Activated gamma-delta T cell treated with Interleukin-2 at 50 U/mL for 16 hours (primary cell): ENCODE measurements at places on chromosomes 12 and 14.
A peak's percentile ranks its signal among the peaks of the same experiment; 100 is the strongest.

GRCh38 chr12:27014085-27014858 is at the start of gene TM7SF3:
TM7SF3 (minus strand) TSS chr12:27014384; CDS start chr12:27014168, 216 bp downstream.
- DNase-seq: peak; percentile 94

DNA sequence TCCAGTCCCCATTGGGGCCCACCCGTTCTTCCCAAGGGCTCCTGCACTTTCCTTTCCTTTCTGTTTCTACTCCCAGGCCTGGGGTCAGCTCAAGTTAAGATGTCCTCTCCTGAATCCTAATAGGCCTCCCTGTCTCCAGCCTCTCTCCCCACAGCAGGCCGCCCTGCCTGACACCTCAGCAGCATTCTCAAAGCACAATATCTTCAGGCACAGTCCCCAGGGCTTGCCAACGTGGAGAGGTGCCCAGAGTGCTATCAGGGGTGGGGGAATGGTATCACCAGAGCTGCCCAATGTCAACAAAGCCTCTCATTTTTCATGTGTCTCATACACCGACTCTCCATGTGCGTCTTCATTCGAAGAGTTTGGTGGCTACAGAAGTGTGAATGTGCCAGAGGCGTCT is 123.0 kb downstream of the FOXN3 start:
- no peak for DNase-seq

- DNase-seq: no peak
These were observed 219.8 kb downstream of the RPS29 start for GRCh38 chr14:49366416-49366815.

GRCh38 chr14:55705651-55706364 is 125.8 kb downstream of the KTN1 start:
- DNase-seq: no peak

- no peak for DNase-seq
These were observed 734.9 kb downstream of the VRK1 start for GRCh38 chr14:97532052-97532451.

DNA sequence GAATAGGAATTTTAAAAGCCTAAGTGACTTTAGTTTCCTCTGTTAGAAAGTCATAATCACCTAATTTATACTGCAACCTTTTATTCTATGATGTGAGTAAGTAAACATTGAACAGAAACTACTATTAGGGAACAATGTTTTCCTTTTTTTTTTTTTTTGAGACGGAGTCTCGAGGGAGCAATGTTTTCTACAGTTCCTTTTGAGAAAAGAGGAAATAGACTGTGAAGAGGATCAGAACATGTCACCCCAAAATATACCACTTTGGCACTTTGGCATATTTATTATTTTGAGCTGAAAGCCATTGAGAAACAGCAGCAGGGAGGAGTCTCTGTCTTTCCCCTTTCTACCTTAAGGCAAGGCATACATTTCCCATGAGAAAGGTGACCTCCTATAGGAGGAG is 162.7 kb upstream of the CNOT2 start:
- no peak for DNase-seq

DNA sequence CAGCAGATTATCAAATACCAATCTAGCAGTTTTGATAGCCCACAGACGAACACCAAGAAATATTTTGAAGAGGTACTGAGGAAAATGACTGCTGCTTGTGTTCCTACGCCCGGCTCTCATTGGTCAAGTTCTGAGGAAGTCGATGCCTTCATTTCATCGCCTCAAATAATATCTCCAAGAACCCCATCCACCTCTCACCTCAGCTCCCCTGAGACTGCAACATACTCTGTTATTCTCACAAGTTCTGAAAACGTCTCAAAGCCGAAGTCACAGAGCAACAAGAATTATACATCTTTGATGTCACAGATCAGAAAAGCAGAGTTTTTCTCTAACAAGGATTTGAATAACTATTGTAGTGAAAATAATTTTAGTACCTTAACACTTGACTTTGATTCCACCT is 55.5 kb upstream of the BCAT1 start:
- no peak for DNase-seq

DNA sequence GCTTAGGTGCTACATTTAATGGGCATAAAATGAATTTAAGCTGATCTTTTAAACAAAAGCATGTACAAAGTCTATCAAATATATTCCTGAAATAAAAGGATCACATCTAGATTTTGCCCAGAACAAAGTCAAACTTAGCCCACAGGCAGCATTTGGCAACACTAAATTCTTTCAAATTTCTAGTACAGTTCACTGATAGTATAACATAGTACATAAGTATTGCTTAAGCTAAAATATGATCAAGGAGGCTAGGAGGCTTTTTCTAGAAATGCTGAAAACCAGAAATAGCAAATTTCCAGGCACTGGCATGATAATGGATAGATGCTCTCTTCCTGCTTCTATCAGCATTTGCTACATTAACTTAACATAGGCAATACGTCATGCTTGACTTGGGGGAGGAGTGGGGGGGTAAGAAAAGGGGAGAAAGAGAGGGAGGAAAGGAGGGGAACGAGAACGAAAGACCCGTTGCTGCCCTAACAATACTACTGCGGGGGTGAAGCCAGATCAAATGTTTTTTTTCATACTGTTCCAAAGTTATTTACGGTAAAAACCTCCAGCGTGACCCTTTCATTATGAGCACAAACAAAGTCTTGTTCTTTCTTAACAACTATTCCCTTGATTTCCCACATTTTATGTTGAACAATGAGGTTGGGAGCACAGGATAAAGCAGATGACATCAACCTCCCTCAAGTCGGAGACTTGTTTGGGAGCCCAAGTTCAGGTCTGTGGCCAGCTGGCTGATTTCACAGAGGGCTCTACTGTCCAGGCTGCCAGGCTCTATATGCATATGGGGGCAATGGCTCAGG is 10.6 kb downstream of the TMED10 start:
- no peak for DNase-seq

DNA sequence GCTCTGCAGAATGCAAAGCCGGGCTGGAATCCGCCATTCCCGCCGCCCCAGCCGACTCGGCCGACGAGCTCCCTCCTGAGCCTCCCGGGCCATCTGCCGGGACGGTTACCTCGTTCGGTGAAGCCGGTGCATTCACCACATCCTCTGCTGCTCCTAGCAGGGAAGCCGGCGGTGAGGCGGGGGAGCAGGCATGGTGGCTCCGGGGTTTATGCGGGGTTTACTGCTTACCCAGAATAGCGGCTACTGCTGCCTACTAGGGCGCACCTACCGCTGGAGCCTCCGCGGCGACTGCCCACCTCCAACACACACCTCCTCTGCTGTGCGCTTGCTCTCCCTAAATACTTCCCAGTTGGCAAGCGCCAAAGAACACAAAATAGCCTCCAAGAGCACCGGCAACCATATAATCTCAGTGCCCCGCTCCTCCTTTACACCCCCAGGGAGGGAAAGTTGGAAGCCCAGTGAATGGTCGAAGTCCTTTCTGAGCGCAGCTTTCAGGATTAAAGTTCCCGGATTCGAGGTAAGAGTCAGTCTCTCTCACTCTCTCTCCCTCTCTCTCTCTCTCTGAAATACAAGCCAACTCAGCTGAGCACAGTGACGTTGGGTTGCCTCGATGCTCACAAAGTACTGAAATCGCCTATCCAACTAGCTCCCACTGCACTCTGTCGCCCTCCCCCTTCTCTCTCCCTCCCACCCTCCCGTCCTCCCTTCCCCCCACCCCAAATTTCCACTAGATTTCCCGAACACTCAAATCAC is at the start of gene TBX5:
TSS of gene TBX5 (minus strand) at position 626 of the 753 bp plus-strand sequence. CDS start 2,246 bp downstream, outside the sequence.
- no peak for DNase-seq

DNA sequence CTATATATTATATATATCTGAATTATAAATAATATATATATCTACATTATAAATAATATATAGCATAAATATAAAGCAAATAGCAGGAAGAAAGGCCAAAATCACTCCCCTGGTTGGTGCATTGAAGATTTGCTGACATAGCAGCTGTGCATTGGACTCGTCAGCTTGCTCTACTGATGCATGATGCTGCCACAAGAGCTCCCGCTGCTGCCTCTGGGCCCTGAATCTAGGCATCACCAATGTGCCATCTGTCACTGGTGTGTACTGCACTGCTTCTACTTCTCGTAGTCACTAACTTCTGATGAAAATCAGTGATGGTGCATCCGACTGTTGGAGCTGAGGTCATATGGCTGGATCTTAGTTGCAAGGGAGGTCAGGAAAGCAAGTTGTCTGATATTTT is 205.0 kb downstream of the ADAMTS20 start:
- no peak for DNase-seq

- no peak for DNase-seq
These were observed 12.6 kb downstream of the SFSWAP start for GRCh38 chr12:131723532-131723931.

- DNase-seq: peak; percentile 74
These were observed 3.7 kb upstream of the SETD1B start for GRCh38 chr12:121799842-121800693.

DNA sequence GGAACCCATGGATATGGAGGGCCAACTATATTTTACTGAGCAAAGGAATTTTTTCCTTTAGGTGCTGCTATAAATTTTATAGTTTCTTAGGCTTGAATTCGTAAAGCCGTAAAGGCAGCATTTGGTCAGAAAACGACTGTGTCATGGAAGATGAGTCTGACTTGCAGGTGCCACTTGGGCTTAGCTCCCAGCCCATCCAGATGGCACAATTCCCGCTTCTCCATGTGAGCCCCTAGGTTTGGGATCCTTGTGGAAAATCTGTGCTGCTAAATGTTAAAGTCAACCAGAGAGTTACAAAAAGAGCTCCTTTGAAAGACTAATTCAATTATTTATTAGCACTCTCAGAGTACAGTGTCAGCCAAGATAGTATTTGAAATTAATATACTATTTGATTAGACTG is 120.1 kb upstream of the NPAS3 start:
- DNase-seq: no peak

- DNase-seq: no peak
These were observed 192.1 kb upstream of the AMIGO2 start for GRCh38 chr12:47271800-47272239.

- no peak for DNase-seq
These were observed 62.4 kb downstream of the PLEKHG3 start for GRCh38 chr14:64766430-64767151.

- no peak for DNase-seq
These were observed 710.0 kb downstream of the LRFN5 start for GRCh38 chr14:42316693-42317092.
